Stimulated activated CD4-positive, alpha-beta T cell treated with anti-CD3 and anti-CD28 coated beads, TNF-alpha, amount 100 ng/mL, for 48 hours (primary cell): ENCODE measurements at places on chromosomes 6 and 20.

- DNase-seq = no peak
Observed at GRCh38 chr20:34042262-34042661, 48.6 kb downstream of the RALY start.

DNA sequence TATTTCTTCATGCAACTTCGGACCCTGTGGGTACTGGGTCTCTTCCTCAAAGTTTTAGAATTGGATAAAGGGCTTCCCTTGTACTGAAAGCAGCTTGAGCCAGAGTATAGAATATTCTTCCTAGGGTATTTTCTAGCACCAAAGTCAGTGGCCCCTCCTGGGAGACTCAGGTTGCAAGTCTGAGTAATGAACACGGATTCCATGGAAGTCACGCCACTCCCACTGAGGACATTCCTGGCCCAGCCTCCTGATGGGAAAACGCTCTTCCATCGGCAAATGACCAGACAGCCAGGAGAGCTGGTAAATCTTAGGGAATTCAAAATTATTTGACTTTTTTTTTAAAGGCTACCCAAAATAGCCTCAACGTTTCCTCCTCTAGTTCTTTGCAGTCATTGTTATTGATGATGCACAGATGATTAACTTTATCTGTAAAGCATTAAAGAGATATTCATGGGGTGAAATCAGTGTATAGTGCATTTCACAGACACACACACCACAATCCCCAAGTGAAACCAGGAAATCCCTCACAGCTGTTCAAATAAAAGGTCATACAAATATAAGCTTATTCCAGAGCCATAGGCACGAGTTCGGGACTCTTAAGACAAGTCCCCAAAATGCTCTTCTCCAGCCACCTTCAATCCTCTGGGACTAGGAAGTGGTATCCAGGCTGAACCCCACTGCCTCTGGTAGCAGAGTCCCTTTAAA is 248.8 kb downstream of the SOD2 start:
- DNase-seq = no peak

- DNase-seq = no peak
Observed at GRCh38 chr6:135994857-135995544, 143.5 kb downstream of the PDE7B start.

DNA sequence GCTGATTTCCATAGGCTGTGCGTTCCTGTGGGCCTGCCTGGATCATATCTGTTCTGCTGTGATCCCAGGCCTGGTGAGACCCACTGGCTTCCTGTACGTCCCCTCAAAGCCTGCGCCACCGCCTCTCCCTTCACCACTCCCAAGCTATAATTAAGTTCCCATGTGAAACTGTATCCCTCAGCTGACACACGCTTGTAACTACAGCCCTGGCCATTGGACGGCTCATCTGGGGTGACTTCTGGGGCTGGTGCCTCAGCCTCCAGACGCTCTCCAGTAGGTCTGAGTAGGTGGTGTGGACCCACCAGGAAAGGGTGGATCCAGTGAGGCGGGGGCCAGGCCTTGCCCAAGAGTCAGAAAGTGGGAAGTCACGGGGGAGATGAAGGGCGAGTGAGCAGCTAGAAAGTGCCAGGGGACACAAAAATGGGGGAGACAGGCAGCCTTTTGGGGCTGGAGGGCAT is 21.0 kb downstream of the PPARD start:
- DNase-seq = no peak

GRCh38 chr20:17767624-17768023 is 67.9 kb downstream of the BANF2 start:
- no peak for DNase-seq

GRCh38 chr20:37077009-37077408 is 18.8 kb downstream of the RBL1 start:
- no peak for DNase-seq

DNA sequence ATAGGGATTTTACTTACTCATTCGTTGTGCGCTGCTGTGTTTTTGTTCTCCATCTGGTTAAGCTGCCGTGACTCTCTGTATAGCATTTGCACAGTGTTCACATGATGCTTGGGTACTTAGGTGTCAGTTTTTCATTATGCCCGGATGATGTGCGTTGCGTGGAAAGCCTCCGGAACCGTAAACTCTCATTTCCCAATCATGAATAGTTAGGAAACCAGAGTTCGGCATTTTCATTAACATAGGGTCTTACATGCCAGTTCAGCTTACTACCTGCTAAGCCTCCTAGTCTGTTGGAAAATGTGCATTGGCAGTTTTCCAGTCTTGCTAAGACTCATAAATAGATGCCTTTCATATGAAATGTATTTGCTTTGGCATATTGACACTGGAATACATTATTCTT is 483.4 kb upstream of the FLRT3 start:
- no peak for DNase-seq

DNA sequence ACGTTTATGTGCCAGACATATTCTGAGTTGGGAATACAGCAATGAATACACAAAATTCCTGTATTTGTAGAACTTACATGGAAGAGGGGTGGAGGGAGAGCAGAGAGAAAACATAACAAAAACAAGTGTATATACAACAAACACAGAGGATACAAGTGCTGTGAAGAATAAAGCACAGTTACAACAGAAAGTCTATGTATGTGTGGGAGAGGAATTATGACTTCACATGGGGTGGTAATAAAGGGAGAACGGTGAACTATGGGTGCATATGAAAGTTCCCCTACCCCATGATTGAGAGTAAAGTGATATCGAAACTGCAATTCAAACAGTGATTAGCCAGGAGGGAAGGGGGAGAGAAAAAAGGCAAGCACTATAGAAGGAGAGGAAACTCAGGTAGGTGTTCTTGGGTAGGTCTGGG is 24.6 kb downstream of the HBS1L start:
- DNase-seq = no peak

- DNase-seq = peak; percentile 57
Observed at GRCh38 chr6:25017932-25018567, 82.3 kb upstream of the RIPOR2 start.

- no peak for DNase-seq
Observed at GRCh38 chr6:149483334-149483725, 1.5 kb downstream of the ZC3H12D start.

- no peak for DNase-seq
Observed at GRCh38 chr6:3367630-3368029, 89.2 kb downstream of the SLC22A23 start.

GRCh38 chr6:147951726-147952125 is 390.9 kb upstream of the SASH1 start:
- no peak for DNase-seq

DNA sequence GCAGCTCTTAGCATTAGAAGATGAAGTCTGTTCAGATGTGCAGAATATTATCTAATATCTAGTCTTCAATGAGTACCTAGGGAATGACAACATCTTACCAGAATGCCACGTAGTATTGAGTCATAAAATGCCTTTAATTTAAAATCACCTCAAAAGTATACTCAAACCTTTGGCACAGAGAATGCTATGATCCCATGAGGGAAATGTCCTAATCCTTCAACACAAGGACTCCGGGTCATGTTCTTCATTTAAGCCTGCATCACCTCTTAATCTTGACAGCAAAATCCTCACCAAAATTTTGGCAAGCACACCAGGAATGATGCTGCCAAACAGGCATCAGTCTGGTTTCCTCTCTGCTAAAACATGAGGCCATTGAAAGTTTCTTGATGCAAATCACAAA is 23.6 kb upstream of the MARCKS start:
- DNase-seq = no peak

DNA sequence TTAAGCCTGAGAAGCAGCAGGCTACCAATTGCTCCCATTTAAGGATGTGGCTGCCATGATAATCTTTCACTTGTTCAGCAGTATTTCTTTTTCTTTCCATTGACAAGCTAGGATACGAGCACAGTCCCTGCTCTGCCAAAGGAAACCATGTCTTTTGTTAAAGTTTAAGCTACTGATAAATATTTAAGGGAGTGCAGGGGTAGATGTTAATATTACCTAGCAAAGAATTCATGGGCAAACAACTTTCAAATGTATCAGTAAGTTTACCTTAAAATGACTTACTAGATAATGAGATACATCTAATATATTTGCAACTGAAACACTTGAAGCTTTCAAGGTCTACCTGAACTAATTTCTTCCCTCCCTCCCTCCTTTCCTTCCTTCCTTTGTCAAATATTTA is 77.3 kb downstream of the OPN5 start:
- no peak for DNase-seq
